ENCODE measurements at places on chromosomes 11 and 22.
A peak's percentile ranks its signal among the peaks of the same experiment; 100 is the strongest.

- DNase-seq = no peak
These were observed 10.4 kb downstream of the OR51T1 start for GRCh38 chr11:4891996-4892640.

- DNase-seq = no peak
These were observed 19.8 kb upstream of the PRAME start for GRCh38 chr22:22578702-22579424.

DNA sequence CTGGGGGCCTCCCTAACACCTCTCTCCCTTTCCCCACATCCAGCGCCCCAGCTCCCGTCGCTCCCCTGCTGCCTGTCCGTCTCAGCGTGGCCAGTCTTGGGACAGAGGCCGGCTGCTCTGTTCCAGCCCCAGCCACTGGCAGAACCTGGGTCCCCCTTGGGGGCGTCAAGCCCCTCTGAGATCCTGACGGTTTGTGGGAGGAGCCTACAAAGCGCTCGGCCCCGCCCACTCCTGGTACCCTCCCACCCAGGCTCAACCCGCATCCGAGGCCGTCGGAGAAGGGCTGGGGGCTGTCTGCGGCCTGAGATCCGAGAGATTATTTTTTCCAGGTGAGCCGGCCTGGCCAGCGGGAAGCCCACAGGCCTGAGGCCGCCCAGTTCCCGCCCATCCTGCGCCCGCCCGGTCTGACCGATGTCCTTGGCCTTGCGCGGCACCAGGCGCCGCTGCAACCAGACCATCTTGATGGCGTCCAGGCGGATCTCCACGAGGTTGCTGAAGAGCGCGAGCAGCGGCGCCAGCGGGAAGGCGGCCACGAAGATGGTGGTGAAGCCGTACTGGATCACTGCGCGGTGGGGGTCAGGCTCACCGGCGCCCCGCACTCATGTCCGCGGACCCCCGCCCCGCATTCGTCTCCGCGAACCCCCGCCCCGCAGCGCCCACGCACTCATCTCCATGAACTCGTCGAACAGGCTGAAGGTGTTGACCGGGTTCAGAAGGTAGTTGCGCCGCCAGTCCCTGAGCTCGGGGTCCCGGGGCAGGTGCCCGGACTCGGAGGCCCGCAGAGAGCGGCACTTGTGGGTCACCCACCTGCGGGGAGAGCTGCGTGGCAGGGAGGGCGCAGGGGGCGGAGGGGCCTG lies 5.5 kb upstream of the SIGIRR start:
- no peak for DNase-seq

DNA sequence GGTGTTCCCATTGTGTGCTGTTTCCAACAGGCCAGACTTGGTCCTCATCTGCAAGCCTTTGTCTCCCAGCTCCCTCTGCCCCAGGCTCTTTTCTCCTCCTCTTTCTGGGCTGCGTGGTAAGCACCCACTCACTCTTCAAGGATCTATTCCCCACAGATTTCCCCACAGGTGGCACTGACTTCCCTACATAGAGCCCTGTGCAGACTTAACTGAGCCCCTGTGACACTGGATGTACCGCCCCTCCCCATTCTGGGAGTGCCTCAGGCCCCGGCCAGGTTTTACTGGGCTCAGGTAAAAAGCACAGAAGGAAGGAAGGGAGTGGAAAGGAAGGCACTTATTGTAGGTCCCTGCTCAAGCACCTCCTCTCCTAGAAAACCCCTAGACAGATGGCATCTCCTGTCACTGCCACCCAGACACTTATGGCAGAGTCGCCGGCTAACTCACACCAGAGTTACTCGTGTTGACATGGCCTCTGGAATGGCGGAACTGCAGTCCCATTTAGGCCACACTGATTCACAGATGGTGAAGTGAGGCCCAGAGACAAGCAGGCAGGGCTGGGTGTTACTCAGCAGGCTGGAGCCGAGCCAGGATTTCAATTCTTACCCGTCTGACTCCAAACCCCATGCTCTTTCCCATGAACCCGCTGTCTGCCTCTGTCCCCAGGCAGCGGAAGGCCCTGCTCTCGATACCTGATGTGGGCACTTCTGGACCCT lies 47.2 kb downstream of the LRRC32 start:
- no peak for DNase-seq

- DNase-seq = no peak
These were observed 877.3 kb downstream of the BRD1 start for GRCh38 chr22:48950151-48950915.

GRCh38 chr22:35275580-35275979 lies 18.3 kb downstream of the HMGXB4 start:
- no peak for DNase-seq

DNA sequence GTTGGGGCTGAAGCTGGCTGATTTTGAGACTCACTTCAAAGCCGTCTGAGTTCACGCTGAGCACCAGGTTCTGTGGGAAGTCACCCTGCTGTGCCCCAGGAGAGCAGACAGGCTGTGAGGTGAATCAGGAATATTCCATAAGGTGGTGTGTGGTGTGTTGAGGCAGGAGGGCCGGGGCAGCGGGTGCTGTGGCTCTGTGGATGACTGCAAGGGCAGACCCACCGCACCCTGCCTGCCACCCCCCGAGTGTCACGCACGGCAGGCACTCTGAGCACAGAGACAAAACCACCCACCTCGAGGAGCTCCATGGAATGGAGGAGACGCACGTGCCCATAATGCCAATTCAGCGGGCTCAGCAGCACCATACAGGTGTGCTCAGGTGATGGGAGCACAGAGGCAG lies 147.8 kb downstream of the PKNOX2 start:
- DNase-seq = no peak

DNA sequence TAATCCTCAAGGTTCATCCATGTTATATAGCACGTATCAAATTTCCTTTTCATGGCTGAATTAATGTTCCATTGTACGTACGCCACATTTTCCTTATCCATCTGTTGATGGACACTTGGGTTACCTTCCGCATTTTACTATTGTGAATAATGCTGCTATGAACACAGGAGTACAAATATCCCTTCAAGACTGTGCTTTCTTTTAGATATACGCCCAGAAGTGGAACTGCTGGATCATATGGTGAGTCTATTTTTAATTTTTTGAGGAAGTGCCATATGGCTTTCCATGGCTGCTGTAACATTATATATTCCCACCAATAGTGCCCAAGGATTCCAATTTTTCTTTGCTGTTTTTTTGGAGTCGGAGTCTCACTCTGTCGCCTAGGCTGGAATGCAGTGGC lies 6.0 kb downstream of the MRPL40 start:
- no peak for DNase-seq

DNA sequence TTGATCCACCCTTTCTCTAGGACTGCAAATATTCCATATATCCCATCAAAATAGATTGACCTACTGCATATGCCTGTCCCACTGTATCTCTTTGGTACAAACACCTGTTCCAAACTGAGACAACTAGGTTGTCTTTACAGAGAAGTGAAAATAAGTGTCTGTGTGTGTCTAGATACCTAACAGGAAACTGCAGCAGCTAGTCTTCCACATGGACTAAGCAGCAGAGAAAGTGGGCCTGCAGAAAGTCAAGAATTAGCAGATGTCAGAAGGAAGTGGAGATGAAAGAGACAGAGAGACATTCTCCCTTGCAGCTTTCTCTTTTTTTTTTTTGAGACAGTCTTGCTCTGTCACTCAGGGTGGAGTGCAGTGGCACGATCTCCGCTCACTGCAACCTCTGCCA lies 3.9 kb upstream of the RAB39A start:
- no peak for DNase-seq

- no peak for DNase-seq
These were observed 298.7 kb upstream of the ZC3H12C start for GRCh38 chr11:109794501-109794900.

DNA sequence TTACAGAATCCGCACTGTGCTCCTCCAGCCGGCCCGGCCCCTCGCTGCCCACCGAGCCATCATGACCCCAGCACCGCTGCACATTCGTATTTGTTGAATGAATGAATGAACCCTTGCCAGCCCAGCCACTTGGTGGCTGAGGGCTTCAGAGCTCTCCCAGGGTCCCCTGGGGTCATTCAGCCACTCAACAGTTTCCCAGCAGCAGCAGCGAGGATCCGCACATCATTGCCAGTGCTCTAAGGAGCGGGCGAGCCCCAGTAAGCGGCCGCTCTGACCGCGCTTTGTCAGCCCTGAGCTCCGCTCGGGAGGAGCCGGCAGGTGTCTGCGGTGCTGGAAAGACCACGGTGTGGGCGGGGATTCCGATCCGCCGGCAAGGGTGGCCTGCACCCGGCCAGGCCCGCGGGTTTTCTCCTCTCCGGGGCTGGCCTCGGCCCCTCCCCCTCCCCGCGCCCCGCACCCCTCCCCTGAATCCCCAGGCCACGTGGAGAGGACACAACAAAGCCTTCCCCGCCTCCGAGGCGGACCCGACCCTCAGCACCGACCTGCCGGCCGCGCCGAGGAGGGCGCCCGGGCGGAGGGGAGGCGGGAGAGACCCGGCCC lies 563 bp downstream of the BID start:
- DNase-seq = no peak

DNA sequence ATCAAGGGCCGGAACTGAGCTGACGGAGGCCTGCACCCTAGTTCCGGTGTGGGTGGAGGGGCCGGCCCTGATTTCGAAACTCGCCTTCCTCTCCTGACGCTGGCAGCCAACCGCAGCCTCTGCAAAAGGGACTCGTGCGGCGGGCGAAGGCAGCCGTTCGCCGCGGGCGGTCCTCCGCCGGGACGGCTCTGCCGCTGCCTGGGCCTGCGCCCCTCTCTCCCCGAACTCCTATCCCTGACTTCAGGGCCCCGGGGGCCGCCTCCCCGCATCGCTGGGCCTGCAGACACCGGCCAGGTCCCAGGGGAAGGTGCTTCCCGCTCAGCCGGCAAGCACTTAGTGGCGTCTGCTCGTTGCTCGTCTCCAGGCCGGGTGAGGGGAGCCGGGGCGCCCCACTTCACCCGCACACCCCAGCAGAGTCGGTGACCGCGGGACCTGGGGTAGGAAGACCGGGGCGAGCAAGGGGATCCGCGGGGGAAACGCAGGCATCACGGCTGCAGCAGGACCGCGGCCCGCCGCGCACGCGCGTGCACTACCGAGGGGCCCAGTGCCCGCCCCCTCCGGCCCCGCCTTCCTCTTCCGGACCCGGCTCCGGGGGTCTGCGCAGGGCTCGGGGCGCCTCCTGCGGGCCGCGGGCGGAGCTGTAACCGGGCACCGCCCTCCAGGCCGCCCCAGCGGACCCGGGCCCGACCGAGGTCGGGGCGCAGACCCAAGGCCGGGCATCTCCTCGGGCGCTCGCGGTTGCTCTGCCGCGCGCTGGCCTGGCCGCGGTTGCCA lies 464 bp upstream of the ANKRD13D start:
- DNase-seq = peak; percentile 50

- no peak for DNase-seq
These were observed 78.9 kb downstream of the PDE2A start for GRCh38 chr11:72595292-72595684.

DNA sequence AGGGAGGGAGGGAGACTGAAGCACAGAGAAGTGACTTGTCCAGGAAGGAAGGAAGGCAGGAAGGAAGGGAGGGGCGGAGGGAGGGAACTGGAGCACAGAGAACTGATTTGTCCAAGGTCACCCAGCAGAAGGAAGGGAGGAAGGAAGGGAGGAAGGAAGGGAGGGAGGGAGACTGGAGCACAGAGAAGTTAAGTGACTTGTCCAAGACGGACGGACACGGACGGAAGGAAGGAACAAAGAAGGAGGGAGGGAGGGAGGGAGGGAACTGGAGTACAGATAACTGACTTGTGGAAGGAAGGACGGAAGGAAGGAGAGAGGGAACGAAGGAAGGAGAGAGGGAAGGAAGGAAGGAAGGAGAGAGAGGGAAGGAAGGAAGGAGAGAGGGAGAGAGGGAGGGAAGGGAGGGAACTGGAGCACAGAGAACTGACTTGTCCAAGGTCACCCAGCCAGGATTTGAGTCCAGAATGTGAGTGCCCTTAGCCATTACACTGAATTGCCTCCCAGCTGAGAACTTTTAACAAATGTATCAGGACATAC lies 1.5 kb downstream of the SLC35F2 start:
- no peak for DNase-seq

DNA sequence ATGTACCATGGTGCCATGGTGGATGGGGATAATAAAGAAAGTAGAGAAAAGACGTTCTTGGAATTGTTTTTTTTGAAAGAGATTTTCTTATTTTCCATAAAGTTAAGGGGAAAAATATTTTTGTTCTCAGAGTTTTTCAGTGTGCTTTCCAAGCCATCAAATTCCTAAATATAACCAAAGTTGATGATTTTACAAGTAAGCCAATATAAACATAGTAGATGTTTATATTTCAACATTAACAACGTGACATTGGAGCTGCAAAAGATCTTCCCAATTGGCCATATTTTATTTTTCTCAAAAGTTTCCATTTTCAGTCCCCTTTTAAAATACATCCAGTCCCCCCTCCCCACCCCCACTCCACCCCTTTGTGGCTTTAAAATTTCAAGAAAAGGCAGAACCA lies 80.9 kb upstream of the PICALM start:
- DNase-seq = no peak

DNA sequence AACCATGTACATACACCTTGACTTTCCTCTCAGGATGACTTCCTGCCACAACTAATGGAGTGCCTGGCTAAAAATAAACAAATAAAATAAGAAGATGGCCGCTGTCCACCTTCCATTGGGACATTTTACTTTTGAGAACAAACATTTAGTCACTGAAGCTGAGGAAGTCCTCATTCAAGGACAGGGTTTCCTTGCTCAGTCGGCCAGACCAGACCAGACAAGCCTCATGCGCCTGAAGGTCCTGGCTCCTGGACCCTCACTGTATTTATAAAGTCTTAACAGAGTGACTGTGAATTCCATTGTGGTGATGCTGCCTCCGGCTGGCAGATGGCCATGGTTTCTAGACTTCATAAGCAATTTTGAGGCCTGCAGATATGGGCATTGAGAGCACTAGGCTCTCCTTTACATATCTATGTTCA lies 114.5 kb downstream of the MAML2 start:
- DNase-seq = no peak

- no peak for DNase-seq
These were observed 1.1 kb upstream of the PITPNB start for GRCh38 chr22:27919942-27920755.
